ENCODE measurements at places on chromosomes 12 and 14. TPM values are rescaled to one million over a fixed set of nuclear protein-coding genes. Genes with fewer than 3 reads are reported as not detected.

DNA sequence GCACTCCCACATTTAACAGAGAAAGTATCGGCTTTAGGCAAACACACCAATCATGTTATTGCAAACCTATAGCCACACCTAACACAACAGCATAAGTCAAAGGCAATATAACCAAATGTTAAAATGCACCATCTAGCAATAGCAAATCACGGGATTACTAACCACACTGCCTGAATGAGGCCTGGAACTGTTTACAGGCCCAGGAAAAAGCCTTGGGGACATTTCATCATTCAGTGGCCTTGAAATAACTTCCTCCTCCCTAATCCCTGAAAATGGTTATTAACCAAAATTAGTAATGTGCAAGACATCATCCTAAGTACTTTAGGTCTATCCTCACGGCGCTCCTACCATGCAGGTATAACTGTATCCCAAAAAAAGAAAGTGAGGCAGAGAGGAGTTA, 2.3 kb downstream of the GALC start:
- DNase-seq: no peak

Gene CCDC88C
- total RNA-seq: 12.7 TPM

Gene SCAF11
- 127 TPM for total RNA-seq

Gene DDN
- not detected for total RNA-seq

DNA sequence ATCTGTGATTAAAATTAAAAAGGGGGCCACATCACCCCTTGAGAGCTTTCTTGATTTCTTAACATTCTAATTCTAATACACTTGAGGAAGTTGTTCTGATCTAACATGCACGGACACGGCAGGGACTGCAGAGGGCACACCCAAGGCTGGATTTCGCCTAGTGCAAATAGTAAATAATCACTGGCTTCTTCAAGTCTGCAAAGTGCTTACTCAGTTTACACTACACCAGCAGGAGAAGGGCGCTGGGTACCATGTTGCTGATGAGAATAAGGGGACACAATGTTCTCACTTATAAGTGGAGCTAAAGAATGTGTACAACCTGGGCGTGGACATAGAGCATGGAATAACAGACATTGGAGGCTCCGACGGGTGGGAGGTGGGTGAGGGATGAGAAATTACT, 34.2 kb downstream of the TBX5 start:
- DNase-seq: no peak

DNA sequence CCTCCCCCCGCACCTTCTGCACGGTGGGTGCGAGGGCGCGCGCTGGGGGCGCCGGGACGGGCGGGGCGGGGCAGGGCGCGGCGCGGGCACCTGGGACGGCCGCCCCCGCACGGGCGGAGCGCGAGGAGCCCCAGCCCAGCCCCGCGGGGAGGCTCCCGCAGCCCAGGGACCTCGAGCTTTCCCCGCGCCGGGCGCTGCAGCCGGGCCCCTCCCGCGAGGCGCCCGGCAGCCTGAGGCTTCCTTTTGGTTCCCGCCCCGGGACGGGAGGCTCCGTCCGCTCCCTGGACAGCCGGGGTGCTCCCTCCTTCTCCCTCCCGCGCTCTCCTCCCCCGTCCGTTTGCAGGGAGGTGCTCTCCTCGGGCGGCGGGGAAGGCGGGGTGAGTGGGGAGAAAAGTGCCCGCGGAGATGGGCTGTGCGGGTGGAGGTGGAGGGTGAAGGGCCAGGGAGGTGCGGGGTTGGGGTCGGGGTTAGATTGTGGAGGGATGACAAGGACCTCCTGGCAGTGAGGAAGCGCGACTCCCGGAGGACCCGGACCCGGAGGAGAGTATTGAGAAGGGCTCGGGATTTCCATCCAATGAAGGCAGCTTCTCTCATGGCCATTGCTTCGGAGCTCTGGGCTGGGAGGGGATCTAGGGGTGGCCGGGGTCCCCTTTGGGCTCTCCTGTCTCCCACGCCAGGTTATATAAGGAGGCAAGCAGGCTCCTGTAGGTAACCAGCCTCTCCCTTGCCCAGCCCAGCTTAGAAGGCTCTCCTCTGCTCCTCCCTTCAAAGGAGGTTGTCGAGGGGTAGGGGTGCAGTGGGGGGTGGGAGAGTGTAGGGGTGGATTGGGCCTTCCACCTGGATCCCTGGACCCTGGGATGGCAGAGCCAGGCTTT, 645 bp downstream of the JDP2 start:
- DNase-seq: peak; percentile 43

- no peak for DNase-seq
Observed at GRCh38 chr12:27607591-27607990, 83.6 kb downstream of the PPFIBP1 start.

DNA sequence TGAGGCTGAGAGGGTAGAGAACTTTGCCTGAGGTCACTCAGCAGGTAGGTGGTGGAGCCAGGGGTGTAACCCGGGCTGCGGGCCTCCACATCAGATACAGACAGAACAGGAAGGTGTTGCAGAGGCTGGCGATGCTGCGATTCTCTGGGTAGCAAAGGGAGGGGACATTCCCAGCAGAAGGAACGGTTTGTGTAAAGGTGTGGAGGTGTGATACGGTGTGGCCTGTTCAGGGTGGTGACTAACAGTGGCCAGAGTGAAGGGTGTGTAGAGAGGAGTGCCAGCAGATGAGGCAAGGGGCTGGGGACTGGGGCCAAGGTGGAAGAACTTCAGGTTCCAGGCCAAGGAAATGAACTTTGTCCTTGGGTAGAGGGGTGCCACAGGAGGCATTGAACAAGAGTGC, 18.2 kb upstream of the FAIM2 start:
- no peak for DNase-seq

GRCh38 chr14:23389396-23389795, 12.6 kb downstream of the CMTM5 start:
- DNase-seq: no peak

Gene KRT71
- total RNA-seq: not detected

GRCh38 chr12:105716621-105717020, 386.1 kb downstream of the C12orf75 start:
- DNase-seq: no peak

DNA sequence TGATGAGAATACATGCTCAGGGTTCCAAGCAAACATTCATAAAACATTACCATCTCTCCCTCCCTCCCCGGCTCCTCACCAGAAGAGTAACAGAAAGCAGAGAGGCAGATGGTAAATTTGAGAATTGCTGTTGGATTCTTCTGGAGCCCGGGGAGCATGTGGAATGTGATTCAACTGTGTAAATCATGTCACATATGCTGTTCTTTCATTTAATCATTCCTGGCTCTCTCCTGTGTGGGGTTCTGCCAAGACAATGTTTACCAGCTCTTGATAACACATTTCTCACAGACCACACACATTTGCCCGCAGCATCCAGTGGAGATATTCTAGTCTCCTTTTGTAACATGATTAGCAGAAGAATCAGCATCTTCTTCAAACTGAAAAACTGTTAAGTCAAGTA, 23.4 kb upstream of the NR2C1 start:
- peak; percentile 68 for DNase-seq

Gene RNASE1
- total RNA-seq: 299 TPM

DNA sequence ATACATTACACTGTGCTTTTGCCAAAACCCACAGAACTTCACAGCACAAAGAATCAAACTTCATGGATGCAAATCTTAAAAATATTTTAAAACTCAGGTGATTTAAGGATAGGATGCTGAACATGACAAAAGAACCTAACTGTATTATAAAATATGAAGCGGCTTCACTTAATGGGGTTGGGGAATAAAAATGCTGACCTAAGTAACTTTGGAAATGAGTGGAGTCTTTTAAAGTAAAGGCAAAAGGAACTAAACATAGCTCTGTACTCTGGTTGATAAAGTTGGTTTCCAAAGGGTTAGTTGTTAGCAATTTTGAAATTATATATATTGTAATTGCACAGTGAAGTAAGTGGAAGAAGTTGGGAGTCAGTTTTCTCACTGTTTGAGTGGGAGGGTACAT, 111.5 kb upstream of the SYT1 start:
- no peak for DNase-seq

DNA sequence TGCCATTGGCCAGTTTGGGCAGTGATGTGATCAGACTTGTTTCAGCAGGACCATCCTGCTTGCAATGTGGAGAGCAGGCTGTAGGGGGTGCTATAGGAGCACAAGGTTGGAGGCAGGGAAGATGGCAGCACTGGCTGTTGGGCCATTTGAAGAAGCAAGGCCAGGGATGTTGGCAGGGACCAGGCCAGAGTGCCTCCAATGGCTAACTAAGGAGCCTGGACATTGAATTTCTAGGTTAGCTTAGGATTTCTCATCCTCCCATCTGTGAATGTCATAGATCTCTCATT, 23.5 kb downstream of the FGF23 start:
- no peak for DNase-seq

DNA sequence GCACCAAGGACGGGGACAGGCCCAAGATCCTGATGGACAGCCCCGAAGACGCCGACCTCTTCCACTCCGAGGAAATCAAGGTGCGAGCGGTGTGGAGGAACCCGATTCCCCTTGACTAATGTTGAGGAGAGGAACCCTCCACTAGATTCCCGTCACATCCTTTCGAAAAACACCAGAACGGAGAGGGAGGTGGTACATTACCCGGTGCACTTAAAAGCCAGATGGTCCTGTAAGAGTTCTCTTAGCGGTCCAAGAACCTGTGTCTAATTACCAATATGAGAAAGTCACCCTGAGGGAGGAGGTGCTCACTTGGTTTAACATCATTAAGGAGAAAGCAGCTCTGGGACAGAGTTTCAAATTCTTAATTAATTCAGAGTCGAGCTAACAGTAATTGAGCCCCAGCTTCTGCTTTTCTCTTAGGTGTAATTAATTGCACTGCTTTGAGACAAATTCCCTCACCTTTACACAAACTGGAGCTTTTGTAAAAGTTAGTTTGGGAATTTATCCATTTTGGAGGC, 450 bp downstream of the PRKAB1 start:
- DNase-seq: no peak
